ENCODE measurements at places on chromosomes 16 and 17. TPM values are rescaled to one million over a fixed set of nuclear protein-coding genes. Genes with fewer than 3 reads are reported as not detected.

The NPIPA8 gene
- total RNA-seq = 0.46 TPM

The KCNJ18 gene
- not detected for total RNA-seq

DNA sequence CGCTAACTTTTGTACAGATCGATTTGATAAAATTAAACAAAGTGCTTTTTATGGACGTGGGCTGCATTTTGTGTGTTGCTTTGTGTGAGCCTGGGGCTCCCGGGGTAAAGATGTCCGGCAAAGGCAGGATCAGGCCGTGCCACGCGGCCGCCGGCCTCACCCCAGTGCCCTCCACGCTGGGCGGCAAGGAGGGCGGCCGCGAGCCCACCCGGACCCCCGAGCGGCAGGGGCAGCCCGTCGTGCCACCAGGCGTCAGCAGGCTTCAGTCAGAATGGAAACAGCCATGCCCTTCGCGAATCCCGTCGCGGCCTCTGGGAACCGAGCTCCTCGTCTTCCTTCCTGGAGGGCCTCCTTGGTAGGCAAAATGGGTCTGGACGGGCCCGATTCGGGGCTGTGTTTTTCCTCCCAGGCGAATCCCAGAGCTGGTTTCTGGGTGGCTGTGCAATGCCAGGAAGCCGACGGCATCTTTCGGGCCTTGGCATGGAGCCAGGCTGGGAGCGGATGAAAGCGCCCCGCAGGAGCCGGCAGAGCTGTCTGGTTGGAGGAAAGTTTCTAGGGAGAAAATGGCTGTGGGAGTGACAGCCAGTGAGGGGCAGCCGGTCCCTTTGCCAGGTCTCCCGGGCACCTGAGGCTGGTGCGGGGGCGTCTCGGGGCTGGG lies 5.5 kb downstream of the SOX8 start:
- no peak for DNase-seq

DNA sequence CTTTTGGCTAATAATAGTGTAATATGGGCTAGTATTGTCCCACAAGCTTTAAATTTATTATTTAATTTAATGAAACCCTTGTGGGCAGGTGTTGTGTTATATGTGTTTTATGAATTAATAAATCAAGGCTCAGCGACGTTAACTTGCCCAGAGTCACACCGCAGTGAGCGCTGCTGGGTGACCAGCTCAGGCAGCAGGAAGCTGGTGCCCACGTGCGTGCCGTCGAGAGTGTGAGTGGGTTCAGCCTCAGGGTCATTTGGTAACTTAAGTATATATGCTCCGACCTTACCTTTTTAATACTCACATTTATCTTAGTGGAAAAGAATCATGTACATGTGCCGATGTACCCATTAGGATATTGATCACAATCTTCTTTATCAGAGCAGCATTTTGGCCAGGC lies 137.4 kb upstream of the CHMP6 start:
- DNase-seq = no peak

DNA sequence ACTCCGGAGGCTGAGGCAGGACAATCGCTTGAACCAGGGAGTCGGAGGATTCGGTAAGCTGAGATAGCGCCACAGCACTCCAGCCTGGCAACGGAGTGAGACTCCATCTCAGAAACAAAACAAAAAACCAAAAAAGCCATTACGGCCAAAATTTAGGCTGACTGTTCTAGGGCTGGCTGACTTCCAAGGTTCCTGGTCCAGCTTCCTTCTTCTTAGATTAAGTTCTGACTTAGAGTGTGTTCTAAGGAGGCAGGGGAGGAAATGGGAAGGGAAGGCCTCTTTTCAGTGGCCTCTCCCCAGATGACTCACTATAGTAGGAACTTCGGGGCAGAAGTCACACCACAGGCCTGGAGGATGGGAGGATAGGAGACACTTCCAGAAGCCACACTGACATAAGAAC lies 27.7 kb upstream of the CLEC18B start:
- DNase-seq = peak; percentile 84

DNA sequence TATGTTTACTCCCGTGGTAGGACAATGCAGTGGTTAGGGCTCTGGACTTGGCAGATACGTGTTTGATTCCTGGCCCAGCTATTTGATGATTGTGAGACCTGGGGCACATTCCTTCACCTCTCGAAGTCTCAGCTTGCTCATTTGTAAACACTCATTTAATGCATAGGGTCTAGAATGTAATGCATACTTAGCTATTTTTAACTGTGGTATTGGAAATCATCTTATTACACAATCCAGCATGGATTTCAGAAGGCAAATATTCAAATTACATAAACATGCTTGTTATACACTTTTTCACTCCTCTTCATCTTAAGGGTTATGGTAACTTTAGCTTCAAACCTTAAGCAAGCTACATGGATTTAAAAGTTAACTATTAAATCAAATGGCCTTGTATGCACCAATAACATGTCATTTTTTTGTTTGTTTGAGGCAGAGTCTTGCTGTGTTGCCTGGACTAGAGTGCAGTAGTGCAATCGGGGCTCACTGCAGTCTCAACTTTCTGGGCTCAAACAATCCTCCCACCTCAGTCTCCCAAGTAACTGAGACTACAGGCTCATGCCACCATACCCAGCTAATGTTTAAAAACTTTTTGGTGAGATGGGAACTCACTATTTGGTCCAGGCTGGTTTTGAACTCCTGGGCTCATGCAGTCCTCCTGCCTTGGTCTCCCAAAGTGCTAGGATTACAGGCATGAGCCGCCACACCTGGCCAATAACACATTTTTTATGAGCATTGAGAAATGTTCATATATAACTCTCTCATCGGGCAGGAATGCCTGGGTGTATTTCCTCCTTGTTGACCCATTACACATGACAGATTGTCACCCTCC lies 52.5 kb downstream of the VAT1L start:
- no peak for DNase-seq

Data from cardiac septum (tissue), 1 donor.